ENCODE measurements at places on chromosomes 6 and 20.

- DNase-seq = no peak
Measured at GRCh38 chr6:22349051-22349450, 52.2 kb upstream of the PRL start.

GRCh38 chr20:21259346-21259745, 43.8 kb upstream of the XRN2 start:
- no peak for DNase-seq

DNA sequence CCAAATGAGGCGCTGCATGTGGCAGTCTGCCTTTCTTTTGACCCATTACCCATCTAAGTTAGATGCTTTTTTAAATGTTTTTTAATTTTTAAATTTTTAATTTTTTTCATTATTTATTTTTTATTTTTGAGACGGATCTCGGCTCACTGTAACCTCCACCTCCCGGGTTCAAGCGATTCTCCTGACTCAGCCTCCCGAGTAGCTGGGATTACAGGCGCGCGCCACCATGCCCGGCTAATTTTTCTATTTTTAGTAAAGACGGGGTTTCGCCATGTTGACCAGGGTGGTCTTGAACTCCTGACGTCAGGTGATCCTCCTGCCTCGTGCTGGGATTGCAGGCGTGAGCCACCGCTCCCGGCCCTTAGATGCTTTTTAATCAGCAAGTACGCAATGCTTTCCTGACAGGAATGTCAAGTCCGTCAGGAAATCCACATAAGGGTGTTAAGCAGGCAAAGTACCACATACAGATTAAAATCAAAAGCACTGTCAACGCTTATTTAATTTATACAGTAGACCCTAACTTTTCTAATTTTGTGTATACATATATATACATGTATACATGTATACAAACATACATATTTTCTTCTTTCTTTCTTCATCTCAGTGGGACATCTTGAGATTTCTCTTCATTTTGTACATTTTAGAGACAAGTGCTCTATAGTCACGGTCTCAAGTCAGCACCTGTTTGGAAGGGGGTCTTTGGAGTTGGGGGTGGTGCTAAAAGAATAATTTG, 995 bp upstream of the GSTA4 start:
- peak; percentile 34 for DNase-seq

DNA sequence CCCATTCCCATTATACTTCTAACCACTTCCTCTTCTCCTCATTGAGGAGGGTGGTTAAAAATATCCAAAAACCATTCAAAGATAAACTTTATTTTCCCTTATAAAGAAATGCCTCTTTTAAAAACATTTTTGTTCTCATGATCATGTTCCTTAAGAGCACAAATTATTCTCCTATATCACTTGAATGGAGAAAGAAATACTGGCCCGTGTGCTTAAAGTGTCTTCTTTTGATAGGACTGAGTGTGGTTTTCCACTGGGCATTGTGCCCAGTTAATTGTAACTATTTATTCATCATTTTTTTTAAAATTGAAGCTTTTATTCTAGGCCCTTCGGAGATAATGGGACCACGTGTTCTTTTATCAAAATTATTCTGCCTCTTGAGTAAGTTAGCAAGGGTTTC, 871.5 kb downstream of the QKI start:
- no peak for DNase-seq

- DNase-seq = no peak
Measured at GRCh38 chr6:27754408-27754782, 157.8 kb downstream of the OR2B2 start.

DNA sequence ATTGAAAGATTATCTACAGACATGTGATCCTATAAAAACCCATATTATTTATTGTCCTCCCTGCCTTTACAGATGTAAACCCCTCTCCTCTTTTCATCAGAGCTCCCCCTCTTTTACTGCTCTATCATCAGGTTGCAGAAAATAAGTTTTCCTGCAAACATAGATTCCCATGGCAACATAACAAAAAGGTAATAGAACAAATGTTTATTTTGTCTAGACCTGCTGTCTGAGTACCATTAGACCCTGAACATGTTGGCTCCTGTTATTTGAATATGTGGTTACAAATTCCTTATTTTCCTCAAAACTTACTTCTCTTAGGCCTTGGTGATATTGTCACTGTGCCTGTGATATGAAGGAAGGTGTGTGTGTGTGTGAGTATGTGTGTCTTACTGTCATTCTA, 11.5 kb downstream of the MAPK14 start:
- no peak for DNase-seq

DNA sequence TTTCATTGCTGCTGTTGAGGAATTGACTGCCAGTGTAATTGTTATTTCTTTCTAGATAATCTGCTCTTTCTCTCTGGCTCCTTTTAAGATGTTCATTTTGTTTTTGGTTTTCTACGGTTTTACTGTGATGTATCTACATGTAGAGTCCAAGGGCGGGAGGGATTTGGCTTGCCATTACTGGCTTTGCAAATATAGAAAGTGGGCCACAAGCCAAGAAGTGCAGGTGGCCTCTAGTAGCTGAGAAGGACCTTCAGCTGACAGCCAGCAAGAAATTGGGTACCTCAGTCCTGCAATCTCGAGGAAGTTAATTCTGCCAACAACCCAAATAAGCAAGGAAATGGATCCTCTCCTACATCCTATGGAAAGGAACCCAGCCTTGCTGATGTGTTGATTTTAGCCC, 42.8 kb upstream of the GLP1R start:
- no peak for DNase-seq

GRCh38 chr6:144310765-144311164, 25.6 kb downstream of the UTRN start:
- DNase-seq = no peak

DNA sequence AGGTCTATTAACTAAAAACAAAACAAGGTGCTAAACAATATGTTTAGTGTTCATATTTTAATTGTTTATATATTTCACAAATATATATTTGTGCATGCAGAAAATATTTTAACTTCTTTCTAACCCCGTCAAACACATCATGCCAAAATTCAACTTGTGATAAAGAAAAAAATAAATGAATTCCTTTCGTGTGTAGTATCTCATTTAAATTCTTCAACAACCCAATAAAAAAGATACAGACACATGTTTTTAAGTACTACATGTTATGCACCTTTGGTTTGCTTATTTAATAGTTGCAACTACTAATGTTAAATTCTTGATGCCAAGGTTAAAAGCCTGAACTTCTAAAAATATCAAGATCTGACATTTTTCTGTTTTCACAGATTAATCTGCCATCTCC, 252.4 kb downstream of the ESR1 start:
- no peak for DNase-seq

GRCh38 chr20:39630215-39630908, 668.2 kb downstream of the DHX35 start:
- no peak for DNase-seq

- no peak for DNase-seq
Measured at GRCh38 chr6:87279196-87279595, 43.2 kb upstream of the SMIM8 start.

- DNase-seq = no peak
Measured at GRCh38 chr6:67935976-67936477, 699.1 kb upstream of the ADGRB3 start.

GRCh38 chr6:119142041-119142440, 63.6 kb upstream of the FAM184A start:
- DNase-seq = no peak

GRCh38 chr6:36570264-36570663, 23.0 kb upstream of the STK38 start:
- DNase-seq = no peak

GRCh38 chr20:48295445-48295903, 510.2 kb upstream of the SULF2 start:
- no peak for DNase-seq

DNA sequence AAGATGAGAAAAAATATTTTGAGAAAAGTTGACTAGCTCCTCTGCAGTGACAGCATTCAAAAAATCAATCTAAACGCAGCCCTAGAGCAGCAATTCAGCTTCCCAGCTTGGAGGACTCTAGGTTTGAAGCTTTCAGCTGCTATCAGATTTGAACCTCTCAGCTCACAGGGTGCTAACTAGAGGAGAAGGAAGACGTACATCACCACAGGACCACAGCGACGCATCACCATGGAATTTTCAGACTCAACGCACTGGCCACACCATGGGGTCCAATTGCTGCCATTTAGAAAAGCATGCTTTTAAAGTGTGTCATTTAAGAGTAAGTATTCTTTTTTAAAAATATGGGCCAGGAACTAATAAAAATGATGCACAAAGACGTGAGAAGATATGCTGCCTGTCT, 45.0 kb upstream of the FUCA2 start:
- no peak for DNase-seq

GRCh38 chr20:10094566-10095173, 59.9 kb downstream of the ANKEF1 start:
- no peak for DNase-seq

DNA sequence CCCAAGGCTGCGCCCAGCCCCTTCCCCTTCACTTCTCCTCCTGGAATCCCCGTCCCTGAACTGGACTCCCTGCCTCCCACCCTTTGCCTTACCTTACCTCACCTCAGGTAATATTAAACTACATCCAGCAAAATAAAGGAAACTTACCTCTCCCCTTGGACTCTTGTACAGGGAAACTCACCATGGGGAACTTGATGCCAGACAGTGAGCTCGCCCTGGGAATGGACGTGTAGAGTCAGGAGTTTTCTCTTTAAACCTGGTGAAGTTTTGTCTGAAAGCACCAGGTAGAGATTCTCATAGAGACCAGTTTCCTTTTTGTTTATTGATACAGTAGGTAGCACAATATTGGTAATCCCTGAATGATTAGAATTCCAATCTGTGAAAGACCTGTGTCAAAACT, 544 bp upstream of the HLA-C start:
- DNase-seq = no peak

DNA sequence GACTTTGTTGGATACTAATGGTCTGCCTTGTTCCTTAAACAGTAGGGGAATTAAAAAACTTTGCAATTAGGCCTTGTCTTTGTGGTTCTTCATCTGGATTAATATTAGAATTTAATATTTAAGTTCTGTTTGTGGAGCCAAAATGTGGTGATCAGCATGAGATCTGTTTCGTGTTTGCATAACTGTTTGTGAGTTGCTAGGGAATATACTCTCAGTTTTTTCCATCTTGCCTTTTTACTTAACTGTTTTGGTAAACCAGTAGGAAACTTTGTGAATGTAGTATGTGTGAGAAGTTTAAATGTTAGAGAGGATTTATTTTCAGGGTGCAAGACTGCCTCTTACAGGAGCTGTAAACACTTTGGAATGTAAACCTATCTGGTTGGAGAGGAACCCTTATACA, 35.6 kb downstream of the LRRC1 start:
- DNase-seq = no peak

DNA sequence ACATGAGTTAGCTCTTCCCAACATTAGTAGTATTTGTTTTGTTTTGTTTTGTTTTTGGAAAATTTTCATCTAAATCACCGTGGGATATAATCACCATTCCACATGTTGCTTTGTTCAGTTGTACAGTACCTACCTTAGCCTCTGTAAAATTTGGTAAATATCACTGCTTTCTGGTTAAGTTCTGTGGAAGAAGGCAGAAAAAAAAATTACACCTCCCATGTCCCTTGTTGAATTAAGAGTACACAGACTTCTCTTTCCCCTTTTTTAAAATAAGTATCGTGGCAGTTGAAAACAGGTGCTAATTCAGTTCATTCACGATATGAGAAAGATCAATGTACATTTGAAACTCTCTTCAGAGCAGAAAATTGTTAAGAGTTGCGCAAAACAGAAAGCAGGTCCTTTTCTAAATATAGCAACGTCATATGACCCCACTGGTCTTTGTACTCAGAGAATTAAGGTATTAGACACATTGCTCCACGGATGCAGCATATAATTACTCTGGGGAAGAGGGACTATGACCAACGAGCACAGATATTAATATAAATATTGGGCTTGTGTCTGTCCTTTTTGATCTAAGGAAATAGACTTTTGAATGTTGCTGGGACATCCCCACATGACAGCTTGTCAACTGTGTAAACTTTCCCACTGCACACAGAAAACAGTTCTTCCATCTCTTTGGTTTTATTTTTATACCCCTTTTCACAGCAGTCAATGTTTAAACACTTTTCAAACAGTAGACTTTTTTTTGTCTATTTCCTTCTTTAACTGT, 58.6 kb upstream of the ZNF217 start:
- no peak for DNase-seq

GRCh38 chr20:22374678-22375590, 209.4 kb downstream of the FOXA2 start:
- no peak for DNase-seq

GRCh38 chr6:43913375-43914271, 143.6 kb downstream of the VEGFA start:
- no peak for DNase-seq

DNA sequence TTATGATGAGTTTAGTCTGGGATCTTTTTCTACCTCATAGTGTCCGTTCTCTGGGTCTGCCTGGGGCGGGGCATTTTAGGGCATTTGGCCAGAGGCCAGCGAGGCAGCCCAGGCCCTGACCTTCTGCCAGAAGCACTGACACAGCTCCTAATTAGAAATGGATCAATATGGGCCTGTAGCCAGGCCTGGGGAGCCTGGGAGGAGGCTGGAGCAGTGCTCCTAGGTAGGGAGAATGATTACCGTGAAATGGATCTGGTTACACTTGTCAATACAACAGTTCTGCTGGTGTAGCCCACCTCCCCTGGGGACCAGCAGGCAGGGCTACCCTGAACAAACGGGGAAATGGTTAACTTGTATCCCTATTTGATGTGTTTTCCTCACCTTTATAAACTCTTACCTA, 23.0 kb downstream of the RALY start:
- DNase-seq = no peak

GRCh38 chr6:141451181-141451510, 681.6 kb upstream of the GJE1 start:
- no peak for DNase-seq

DNA sequence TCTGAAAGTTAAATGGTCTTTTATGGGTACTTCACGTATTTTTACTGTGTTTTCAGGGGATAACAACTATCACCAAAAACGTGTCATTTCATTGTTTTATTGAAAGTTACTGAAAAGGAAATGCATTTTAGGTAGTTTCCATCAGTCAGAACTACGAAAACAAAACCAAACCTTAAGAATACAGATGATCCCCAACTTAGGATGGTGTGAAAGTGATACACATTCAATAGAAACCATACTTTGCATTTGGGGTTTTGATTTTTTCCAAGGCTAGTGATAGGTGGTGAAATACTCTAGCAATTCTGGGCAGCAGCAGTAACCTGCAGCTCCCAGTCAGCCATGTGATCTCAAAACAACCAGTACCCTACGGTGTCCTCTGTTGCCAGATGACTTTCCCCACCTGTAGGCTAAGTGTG, 25.9 kb upstream of the EFHC1 start:
- no peak for DNase-seq

GRCh38 chr6:328136-328670, 35.9 kb downstream of the DUSP22 start:
- no peak for DNase-seq

DNA sequence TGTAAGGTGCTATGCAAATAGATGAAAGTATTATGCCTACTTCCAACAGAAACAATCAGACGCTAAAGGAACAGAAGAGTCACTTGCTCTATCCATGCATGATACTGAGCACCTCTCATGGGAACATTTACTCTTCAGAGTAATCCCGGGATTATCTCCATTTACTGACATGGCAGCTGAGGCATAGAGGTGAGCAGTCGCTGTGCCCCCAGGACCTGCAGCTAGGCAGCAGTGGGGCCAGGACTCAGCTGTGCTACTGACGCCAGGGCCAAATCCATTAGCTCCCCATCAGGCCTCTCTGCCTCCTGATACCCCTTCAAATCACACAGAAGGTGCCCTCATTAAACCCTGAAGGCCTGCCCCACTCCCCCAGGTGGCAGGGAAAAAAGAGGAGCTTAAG, 51.9 kb downstream of the TRAM2 start:
- DNase-seq = no peak
